CD4-positive, alpha-beta T cell treated with Interleukin-21 for 1 hour (primary cell): ENCODE measurements at places on chromosomes 7 and 10.

- DNase-seq: no peak
Measured at GRCh38 chr10:35728341-35728740, 86.2 kb upstream of the FZD8 start.

DNA sequence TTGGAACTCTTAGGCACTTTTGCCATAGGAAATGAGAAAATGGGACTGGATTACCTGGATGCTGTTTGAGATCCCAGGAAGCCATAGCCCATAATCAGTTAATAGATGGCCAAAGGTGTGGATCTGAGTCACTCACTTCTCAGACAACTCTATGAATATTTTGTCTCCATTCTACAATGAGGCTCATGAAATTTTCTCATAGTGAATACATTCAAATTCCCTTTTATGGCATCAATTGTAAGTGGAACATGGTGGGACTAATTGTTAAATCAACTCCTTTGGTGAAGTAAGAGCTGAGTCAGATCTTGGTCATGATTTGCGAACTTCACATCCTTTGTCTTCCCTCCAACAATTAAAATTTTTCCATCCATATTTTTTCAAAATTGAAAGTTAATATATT, 222.1 kb downstream of the ARL4A start:
- no peak for DNase-seq

GRCh38 chr10:6778992-6779701, 199.1 kb upstream of the PRKCQ start:
- DNase-seq: no peak

DNA sequence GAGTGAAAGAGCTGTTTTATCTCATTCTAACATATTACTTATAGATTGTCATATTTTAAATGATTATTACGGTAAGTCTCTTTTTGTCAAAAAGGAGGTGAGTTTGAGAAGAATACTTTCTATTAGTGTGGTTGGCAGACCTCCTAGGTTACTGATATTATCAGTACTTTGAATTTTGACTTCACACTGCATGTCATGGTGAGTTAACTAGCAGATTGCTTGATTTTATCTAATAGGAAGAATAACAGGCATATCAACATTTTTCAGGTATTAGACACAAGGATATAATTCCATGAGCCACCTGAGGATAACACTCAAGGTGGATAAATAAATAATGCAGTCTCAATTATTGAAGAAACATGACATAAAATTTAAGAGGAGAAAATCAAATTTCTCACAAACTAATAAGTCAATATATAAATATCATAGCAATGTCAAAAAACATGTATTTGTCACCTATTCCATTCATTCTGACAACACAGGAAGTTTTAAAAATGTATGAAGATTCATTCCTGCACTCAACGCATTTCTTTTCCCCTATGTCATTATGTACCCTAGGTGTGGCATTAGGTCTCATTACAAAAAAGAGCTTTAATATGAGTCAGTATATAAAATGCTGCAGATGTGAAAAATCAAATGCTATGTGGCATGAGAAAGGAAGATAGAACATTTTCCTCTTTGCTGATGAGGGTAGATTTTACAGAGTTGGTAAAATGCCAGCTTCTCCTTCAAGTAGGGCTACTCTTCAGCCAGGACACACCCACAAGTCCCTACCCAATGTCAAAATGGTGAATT, 1621.6 kb downstream of the REEP3 start:
- DNase-seq: no peak

GRCh38 chr7:135509589-135509838, 388 bp downstream of the CNOT4 start:
- no peak for DNase-seq

DNA sequence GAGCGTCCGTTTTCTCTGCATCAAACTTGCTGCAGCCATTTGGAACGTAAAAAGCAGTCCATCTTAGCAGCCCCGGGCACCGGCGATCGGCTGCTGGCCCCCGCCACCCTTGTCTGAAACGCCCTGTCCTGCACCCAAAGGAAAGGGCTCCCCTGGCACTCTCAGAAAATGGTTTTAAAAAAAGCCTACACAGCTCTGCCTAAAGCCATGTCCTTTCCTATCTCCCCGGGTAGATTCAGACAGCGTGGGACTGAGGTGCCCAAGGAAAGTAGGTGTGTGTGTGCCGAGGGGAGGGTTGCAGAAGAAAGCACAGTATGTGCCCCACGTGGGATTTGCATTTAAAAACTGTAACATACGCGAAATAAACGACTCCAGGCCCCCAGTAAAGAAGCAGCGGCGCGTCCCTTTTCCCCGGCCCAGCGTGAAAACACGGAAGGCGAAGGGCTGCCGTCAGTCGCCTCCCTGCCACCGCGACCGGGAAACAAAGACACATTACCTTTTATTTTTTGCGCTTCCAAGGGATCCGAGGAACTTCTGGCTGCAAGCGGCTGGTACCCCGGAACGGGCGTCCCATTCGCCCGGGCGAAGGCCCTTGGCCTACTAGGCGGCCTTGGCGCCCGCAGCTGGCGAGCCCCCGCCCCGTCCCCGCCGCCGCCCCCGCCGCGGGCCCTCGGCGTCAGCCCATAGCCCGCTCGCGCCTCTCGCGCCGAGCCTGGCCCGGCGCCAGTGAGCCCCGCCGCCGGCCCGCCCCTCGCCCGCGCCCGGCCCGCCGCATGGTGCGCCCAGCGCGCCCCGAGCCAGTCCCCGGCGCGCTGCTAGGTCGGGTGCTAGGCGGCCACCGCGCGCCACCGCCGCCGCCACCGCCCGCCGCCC, 304.6 kb downstream of the PRPF18 start:
- no peak for DNase-seq

- DNase-seq: peak; percentile 15
Measured at GRCh38 chr7:149669121-149669818, 104.1 kb downstream of the ZNF467 start.

DNA sequence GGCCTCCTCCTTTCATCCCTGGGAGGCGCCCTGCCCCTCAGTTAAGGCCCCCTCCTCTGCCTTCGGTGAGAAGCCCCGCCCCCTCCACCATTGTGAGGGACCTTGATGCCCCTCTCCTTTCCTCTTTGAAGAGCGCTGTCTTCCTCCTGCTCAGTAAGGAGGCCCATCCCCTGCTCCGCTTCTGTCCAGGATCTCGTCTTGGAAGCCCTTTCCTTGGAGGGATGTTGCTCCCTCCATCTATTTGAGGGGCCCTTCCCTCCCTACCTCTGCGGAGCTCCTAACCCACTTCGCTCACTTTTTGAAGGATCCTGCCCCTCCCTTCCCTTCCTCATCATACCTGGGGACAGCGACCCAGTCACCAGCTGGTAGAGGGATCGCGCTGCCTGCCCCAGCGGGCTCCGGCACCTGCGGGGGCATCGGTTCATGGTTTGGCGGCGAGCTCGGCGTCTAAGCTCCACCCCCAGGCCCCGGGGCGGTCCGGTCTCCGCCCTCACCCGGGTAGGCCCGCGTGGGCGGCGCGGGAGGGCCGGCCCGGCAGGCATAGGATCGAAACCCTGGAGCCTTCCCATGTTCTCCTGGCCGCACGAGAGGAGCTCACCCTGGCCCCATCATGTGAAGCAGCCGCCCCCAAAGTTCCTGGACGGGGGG, 4.1 kb downstream of the KCNIP2 start:
- peak; percentile 69 for DNase-seq

- no peak for DNase-seq
Measured at GRCh38 chr10:69574571-69574978, 1.4 kb upstream of the NEUROG3 start.

- no peak for DNase-seq
Measured at GRCh38 chr10:110486680-110487410, 10.9 kb upstream of the DUSP5 start.

DNA sequence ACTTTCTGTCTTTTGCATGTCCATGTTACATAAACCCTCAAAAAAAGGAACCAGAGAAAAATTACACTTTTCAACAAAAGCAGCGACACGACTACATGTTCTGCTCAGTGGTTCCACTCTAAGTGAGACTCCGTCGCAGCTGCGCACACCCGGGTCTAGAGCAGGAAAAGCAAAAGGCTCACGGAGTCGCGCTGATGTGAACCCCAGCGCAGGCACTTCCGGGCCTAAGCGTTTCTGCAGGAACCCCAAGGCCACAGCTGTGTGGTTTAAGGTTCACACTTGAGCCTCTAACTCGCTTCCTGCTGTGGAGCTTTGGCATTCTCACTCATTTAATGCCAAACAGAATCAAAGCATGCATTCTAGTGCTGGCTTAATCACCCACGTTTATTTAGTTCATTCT, 240.3 kb downstream of the DNAJB6 start:
- DNase-seq: no peak

- peak; percentile 50 for DNase-seq
Measured at GRCh38 chr10:114103284-114103683, 59.6 kb downstream of the ADRB1 start.

DNA sequence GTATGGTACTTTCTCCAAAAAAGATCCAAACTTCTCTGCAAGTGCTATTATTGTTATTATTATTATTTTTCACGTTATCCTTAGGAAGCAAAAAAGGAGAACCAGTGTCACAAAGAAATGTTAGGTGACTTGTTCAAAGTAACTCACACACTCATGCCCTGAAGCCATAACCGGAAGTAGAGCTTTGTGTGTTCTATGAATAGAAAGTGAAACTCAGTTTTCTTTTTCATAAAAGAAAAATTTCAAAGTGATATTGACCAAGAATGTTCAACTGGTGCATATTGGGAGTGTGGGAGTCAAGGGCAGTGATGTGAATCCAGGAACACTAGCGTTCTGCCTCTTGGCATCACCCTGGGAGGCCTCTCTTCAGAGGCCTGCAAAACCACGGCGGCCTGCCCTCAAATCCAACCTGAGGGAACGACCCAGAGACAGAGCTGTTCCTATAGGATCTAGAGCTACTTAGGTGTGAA, 106.1 kb downstream of the PRKCQ start:
- DNase-seq: peak; percentile 71

DNA sequence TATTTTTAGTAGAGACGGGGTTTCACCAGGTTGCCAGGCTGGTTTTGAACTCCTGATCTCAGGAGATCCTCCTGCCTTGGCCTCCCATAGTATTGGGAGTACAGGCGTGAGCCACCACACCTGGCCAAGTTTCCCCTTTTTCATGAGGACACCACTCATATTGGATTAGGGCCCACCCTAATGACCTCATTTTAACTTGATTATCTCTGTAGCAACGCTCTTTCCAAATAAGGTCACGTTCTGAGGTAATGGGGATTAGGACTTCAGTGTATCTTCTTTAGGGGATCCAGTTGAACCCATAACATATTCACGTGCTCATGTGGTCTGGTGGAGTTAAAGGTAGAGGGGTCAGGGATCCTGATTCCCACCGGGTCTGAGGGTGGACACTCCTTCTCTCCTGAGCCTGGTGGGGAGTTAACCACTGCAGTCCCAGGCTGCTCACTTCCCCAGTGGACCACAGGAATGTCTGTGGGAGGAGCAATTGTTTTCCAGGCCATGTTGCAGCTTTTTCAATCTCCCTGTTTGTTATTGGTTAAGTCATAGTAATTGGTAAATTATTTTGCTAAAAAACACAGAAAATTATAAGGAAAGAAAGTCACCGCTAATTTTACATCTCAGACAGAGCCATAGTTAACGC, 130.5 kb downstream of the GRK5 start:
- no peak for DNase-seq

DNA sequence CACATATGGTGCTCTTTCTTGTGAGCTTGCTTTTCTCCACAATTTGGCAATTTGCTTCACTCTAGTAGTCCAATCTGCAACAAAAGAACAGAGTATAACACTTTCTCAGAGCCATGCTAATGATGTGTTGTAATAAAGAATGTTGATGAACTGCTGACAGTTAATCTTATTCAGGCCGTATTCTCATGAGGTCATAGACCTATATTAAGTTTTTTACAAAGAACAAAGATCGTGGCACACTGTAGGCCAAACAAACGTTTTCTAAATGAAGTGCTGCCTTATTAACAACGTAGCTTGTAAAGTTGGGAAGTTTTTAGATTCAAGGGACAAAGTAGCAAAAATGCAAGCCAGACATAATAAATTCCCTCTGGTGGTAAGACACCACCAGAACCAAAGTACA, 160.1 kb downstream of the GALNT11 start:
- no peak for DNase-seq

- no peak for DNase-seq
Measured at GRCh38 chr10:71083716-71083975, 128.7 kb upstream of the UNC5B start.

GRCh38 chr7:37719077-37719476, 35.5 kb downstream of the GPR141 start:
- no peak for DNase-seq

- no peak for DNase-seq
Measured at GRCh38 chr10:97765201-97765600, 6.6 kb downstream of the SFRP5 start.

DNA sequence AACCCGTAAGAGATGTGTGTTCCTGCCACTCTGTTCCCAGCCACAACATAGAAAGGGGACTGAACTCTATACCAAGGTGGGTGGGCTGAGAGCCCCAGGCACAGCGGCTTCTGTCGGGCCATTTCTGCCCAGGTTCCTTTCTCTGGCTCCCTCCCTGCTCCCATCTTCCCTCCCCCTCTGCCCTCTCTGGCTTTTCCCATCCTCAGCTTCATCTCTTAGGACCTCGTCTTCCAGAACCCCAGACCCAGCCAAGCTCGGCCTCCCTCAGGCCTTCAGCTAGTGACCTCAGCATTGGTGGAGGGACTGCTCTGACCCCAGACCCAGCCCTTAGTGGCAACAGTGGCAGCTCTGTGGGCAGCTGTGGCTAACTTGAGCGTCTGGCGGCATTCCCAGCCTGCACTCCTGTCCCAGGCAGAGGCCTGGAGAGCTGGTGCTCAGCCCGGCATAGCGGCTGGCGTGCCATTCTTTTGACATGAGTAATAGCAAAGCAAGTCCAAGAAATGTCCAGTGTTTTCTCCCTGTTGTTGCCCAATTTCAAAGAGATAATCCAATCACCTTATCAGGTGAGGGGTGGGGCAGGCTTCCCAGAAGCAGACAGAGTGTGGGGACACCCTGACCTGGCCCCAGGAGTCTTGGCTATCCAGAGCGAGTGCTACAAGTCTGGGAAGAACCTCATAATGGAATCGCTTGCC, 15.9 kb downstream of the PTPRE start:
- no peak for DNase-seq

DNA sequence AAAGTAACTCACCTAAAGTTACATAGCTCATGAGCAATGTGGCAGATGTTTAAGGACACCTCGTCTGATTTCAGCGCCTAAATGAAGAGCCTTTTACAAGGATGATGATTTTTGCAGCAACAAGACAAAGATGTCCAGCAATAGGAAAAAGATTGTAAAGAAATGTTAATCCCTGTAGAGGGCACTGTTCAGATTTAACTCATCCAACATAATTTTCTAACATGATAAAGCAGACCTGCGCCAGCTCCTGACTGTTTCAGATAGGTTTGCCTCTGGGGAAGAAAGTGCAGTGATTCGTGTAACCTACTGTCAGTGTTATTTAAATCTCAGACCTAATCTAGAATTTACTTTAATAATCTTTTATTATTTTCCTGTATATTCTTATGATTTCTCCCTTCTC, 595.2 kb downstream of the AUTS2 start:
- peak; percentile 24 for DNase-seq

GRCh38 chr7:140358412-140359051, 39.8 kb downstream of the SLC37A3 start:
- DNase-seq: peak; percentile 53
